Right renal pelvis (tissue), 4 donors: ENCODE measurements at places on chromosomes 13 and 19. TPM values are rescaled to one million over a fixed set of nuclear protein-coding genes. Genes with fewer than 3 reads are reported as not detected.

The KIR2DL4 gene
- polyA plus RNA-seq = 0.05 TPM

The APOC1 gene
- polyA plus RNA-seq = 11.8 TPM

The CFAP97D2 gene
- not detected for polyA plus RNA-seq

The ZC3H13 gene
- polyA plus RNA-seq = 66.8 TPM

The ZNF419 gene
- 19.3 TPM for polyA plus RNA-seq

The VMAC gene
- 6.7 TPM for polyA plus RNA-seq

DNA sequence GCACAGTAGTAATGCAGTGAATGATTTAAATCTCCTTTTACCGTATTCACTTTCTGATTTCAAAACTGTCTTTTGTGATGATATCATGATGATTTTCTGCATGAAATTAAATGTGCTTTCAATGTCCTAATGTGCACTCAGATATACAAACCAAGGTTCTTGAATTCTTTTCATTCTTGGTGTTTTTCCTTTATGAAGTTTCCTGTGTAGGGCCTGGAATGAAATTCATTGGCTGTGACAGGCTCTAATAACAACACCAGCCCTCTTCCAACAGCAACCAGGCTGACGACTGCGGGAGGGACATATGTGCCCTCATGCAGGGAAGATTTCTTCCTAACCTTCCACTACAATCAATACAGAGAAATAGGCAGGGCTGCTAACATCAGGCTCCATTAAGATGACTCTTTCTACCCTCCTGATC lies 1052.0 kb downstream of the DIAPH3 start:
- DNase-seq = no peak

- DNase-seq = no peak
These were observed 111.4 kb upstream of the SOX1 start for GRCh38 chr13:111955412-111956065.

DNA sequence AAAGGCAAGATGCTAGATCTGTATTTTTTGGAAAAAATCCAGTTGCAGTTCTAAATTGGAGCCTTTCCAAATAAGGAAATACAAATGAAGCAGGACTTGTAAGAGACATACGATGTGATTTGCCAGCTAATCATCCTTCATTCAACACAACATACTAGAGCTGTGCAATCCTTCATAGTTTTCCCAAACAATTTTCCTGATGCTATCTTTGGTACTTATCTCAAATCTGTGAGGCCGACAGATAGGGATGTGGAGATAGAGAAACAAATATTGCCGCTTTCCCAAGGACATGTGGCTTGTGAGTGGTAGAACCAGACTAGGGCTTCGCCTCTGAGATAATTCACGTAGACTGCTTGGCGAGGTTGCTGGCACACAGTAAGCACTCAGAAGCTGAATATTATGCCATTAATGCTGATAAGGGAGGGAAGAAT lies 176.6 kb downstream of the LMO7 start:
- DNase-seq = no peak

DNA sequence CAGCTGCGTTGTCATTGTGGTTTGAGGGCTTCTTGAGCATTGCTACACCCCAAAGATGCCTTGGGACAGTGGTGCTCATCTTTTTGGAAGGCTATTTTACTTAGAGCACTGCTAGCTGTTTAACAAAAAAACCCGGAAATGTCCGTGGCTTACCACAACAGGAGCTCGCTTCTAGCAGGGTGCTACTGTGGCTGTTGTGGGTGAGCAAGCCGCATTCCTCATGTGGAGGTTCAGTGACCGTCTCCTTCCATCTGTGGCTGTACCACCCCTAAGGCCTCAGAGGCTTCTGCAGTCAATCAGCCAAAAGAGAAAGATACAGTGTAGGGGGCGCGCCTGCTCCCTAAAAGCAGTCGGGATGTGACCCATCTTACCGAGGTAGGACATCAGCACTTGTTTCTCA lies 1004.2 kb downstream of the UQCRFS1 start:
- DNase-seq = no peak

DNA sequence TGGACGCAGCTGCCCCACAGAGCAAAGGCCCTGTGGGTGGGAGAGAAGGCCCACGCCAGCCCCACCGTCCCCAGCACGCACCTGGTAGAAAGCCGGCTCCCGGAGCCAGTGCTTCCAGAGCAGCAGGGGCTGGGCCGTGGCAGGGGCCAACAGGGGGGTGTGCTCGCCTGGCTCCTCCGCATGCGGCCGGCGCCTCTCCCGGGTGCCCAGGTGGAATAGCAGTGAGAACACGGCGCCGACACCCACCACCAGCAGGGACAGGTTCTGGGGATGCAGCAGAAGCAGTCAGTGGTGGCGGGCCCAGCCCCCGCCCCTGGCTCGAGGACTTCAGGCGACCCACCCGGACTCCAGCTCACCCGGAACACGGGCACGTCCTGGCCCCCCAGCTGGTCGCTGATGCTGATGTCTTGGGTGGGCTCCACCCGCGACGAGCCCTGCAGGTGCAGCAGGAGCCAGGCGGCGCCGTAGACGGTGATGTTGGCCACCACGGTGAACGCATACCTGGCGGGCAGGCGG lies 8.9 kb downstream of the TEKTIP1 start:
- no peak for DNase-seq

DNA sequence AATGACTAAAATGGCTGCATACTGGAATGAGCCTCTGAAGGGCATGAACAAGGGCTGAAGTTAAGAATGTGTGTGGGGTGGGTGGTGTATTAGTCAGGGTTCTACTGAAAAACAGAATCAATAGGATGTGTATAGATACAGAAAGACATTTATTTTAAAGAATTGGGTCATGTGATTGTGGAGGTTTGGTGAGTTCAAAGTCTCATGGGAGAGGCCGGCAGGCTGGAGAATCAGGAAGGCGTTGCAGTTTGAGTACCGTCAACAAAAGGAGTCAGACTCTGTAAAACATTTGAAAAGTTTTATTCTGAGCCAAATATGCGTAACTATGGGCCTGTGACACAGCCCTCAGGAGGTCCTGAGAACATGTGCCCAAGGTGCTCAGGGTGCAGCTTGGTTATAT lies 24.5 kb upstream of the CYSLTR2 start:
- DNase-seq = no peak

GRCh38 chr19:17406046-17406886 lies 836 bp upstream of the BST2 start:
- DNase-seq = no peak

DNA sequence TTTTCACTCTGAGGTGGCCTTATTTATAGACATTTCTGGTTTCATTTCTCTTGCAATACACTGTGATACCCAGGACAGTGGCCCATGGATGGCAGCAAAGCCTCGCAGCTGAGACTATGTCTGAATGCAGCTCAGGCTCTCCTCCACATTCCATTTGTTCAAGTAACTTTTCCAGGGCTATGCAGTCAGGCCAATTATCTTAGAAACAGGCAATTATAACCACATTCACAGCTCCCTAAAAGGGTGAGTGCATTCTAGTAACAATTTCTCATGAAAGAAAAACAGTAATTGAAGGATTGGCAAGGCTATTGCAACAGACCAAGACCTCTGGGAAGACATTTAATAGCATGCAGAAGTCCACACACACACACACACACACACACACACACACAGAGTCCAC lies 264.0 kb downstream of the TBC1D4 start:
- DNase-seq = no peak

DNA sequence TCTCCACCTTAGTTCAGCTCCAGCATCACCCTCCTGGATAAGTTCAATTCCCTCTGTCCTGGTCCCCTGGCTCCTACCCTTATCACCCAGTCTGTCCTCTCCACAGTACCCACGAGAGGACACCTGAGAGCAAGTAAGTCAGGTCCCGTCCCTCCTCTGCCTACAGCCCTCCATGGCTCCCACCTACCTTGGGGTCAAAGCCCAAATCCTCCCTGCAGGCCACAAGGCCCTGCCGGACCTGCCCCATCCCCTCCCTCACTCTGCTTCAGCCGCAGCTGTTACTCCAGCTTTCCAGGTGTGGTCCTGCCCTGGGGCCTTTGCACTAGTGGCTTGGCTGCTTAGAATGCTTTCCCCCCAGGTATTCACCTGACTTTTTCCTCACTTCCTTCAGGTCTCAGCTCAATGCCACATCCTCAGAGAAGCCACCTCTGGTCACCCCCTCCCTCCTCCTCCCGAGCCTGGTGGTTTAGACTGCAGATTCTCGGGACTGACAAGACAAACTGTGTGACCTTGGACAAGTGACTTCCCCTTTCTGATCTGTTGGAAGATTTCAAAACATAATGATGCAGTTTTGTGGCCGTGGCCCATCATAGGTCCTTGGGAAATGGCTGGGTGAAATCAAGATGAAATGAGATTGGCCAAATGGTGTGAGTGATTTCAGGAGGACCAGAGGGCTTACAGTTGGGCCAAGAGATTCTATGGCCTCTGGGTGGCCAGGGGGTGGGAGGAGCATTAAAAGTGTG lies 3.6 kb downstream of the TUBB4A start:
- no peak for DNase-seq

GRCh38 chr19:262125-262524 lies 29.1 kb downstream of the PLPP2 start:
- DNase-seq = no peak

DNA sequence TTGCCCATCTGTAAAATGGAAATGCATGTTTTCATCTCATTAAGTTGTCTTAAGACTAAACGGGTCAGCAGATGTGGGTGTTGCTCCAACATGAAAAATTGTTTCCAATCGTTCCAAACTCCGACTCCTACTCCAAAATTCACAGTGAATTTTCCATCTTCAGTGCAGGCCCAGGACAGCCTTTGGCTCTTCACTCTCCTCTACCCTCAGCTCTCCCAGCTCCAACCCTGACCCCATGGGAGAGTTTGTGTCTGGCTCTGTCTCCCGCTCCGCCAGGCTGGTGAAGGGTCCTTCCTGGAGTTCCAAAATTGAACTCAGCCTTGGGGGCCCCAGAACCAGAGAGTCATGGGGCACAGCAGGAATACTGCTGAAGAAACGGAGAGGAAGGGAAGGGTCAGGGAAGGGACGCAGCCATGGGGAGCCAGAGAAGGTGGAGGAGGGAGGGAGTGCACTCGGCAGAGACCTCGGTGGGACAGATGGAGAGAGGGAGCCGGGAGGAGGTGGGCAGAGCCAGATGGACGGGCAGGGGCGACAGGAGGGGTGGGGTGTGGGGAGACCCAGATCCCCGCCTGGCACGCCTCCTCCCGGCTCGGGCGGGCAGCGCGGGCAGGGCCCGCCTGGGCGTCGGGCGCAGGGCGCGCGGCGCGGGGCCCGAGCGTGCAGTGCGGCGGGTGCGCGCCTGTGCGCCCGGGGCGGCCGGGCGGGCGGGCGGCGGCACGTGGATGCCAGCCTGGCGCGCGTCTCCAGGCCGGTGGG lies 45.6 kb downstream of the CELF5 start:
- no peak for DNase-seq

DNA sequence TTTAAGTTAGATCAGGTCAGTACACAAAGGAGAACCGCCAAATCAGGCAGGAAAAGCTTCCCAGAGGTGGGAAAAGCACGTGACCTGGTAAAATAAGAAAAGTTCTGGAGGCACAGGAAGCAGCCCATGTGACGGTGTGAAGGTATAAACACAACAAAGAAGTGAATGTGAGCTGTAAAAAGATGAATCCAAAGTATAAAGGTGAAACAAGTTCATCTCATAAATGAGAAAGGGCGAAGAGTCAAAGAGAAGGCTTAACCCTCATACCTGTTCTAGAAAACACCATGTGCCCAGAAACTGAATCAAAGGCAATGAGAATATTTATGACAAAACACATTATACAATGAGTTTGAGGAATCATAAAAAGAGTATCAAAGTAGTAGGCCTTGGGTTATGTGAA lies 47.0 kb downstream of the USP12 start:
- no peak for DNase-seq

GRCh38 chr19:8641908-8642547 lies 11.6 kb downstream of the NFILZ start:
- peak; percentile 16 for DNase-seq

- DNase-seq = no peak
These were observed 564.5 kb downstream of the FGF9 start for GRCh38 chr13:22235285-22235949.

GRCh38 chr13:27921961-27922882 lies 2.4 kb downstream of the PDX1 start:
- no peak for DNase-seq

DNA sequence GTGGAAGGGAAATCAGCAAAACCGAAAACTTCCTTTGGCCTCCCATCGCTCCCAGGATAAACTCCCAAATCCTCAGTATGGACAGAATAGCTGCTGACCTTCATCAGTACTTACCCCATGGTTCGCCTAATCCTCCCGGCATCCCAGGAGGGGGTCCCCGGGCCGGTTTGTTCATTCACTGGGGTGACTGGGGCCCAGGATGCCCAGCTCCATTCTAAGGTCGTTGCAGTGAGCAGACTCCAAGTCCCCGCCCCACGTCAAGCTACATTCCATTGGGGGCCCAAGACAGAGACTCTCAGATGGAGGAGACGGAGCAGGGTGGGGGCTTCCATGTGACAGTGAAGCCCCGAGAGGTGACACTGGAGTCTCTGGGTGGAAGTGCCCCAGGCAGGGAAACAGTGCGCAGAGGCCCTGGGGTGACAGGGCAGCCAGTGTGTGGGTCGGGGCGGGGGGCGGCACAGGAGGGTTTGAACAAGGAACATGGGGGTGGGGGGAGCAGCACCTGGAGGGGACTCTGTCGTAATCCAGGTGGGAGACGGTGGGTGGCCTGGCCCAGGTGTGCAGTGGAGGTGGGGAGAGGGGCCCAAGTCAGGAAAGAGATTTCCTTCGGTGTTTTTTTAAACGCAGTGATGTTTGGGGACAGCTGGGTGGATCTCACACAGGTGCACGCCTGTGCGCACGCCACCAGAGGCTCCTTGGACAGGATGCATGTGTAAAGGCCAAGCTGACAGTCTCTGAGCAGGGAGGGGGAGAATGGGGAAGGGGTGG lies 5.1 kb downstream of the SSBP4 start:
- DNase-seq = no peak

GRCh38 chr19:12952488-12953137 lies 4.4 kb downstream of the GADD45GIP1 start:
- no peak for DNase-seq
